ENCODE measurements at places on chromosomes 5 and 9.

GRCh38 chr5:154509784-154510555, 31.9 kb upstream of the HAND1 start:
- no peak for DNase-seq

- DNase-seq, result no peak
Observed at GRCh38 chr9:126699401-126699881, 85.7 kb downstream of the LMX1B start.

DNA sequence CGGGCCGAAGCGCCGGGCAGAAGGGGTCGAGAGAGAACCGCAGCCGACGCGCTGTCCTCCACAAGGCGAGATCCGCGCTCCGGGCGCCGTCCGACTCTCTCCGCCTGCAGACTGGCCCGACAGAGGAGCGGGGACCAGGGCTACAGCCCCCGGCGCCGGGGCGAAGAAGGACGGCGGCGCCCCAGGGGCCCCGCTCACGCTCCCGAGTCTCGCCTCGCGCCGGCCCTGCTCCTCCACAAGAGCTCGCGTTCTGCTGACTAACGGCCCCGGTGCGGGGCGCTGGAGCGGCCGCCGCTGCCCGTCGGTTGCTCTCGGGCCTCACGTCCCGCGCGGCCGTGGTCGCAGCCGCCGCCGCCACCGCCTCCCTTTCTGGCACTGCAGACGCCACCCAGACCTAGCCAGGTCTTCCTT, 338 bp downstream of the ABHD17B start:
- DNase-seq, result no peak

DNA sequence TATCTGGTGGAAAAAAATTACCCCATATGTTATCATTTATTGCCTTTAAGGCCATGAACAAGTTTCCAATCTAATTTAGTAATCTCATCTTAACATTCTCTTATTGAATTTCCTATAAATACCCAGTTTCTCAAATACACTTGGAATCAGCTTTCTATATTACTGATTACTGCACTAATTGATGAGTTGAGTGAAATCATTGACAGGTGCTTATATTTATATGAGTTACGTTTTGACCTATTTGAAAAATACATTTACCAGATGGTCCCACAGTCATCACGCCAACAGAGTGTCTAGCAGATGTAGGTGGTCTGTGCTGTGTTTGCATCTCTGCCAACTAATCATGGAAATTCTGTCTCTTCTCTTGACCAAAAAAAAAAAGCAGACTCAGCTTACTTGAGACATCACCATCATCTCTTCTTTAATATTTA, 307.3 kb upstream of the NREP start:
- no peak for DNase-seq

GRCh38 chr5:34941936-34942335, 12.6 kb downstream of the DNAJC21 start:
- no peak for DNase-seq

DNA sequence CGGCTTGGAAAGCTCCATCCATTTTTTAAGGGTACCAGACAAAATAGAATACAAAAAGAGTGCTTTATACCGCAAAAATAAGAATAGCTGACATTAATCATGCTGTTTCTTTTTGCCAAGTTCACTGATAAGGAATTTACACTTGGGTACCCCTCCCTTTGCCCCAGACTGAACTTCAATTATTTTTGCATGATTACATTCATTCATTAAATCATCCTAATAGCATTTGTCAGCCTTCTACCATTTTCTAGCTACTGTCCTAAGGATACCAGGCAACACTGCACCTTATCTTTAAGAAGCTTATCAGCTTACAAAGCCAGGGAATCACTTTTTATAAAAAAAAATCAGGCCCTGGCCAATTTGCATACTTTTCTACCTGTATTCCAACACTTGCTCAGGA, 48.4 kb downstream of the YIPF5 start:
- DNase-seq, result no peak

DNA sequence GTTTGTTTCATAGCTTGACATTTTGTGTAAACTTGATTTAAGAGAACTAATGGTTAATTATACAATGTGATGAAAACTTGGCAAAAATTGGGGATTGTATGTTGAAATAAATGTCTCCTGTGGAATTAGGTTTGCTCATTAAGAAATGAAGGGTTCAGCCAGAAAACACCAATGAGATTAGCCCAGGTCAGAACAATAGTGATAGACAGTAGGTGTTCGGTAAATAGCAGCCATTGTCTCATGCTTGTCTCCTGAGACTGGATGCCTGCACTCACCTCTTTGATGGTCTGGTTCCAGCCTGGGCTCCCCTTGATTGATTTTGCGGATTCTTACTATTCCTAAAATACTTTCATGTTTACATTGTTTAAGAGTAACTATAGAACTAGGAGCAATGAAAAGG, 135.5 kb downstream of the FBN2 start:
- no peak for DNase-seq

DNA sequence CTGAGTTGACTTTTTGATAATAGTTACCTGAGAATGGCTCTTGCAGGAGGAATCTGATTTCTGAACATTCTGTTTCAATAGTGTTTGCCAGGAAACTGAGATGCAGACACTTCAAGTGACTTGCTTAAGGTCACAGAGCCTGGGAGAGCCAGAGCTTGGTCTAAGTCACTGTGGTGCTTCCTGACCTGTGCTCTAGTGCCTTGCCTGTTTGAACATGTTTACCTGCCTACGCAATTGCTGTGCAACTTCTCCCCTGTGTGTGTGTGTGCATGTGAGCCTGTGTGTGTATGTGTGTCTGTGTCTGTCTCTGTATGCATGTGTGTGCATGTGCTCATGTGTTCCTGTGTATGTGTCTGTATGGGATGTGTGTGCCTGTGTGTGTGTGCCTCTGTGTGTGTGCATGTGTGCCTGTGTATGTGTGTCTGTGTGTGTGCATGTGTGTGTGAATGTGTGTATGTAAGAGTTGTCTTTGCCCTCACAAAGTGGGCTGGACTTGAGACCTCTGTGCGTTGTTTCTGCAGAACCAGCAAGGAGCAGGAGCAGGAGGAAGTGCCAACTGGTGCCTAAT, 185.8 kb downstream of the GADD45G start:
- no peak for DNase-seq

DNA sequence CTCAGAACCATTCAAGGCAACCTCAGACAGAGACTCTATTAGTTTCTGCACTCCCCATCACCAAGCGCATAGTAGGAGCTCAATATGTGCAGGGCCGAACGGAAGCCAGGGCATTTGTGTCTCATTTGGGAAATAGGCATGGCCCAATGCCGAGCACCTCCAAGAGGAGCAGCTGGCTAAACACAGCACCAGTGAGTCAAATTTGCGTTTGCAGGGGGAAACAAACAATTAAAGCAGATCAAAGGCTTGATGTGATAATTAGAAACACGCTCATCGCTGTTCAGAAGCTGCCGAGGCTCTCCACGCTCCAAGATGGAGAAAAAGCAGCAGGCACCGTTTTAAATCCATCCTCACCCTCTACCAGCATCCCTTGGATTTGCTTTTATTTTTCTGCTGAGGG, 225.3 kb downstream of the AGTPBP1 start:
- DNase-seq, result no peak

GRCh38 chr5:135985951-135986350, 31.2 kb upstream of the LECT2 start:
- no peak for DNase-seq

DNA sequence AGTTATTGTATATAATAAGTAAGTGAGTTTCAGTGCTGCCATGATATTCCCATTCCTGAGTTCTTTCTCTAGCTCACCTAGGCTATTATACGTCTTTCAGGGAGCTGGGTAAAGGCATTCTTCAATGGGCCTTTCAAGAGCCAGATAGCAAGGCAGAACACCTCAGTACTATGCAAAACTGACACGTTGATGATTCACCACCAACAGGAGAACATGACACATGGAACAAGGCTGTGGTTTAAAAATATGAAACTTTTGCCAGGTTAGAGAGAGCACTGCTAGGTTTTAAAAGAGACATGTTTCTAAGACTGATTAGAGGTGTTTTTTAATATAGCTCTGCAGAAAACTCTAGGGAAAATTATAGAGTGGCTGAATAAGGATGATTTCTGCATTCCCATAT, 95.9 kb downstream of the UGCG start:
- no peak for DNase-seq

GRCh38 chr5:37844009-37844408, 4.2 kb upstream of the GDNF start:
- DNase-seq, result no peak

DNA sequence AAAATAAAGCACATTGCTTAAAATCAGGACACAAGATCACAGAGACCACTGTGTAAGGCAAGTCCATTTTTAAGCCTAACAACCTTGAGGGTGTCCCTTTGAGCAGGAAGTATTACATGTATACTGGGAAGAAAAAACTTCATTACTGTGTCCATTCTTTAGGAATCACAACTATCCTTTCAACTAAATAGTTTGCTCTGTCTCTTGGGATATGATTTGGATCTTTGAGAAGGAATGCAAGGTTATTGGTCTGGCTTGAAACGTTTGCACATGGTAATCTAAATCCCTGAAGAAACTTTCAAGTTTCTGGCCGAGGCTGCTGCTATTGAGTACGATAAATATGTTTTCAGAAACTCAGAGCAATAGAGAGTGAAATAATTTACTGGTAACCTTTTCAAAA, 923.0 kb upstream of the SEMA6A start:
- no peak for DNase-seq

GRCh38 chr5:122697191-122697590, 77.7 kb upstream of the SNX2 start:
- DNase-seq, result no peak

DNA sequence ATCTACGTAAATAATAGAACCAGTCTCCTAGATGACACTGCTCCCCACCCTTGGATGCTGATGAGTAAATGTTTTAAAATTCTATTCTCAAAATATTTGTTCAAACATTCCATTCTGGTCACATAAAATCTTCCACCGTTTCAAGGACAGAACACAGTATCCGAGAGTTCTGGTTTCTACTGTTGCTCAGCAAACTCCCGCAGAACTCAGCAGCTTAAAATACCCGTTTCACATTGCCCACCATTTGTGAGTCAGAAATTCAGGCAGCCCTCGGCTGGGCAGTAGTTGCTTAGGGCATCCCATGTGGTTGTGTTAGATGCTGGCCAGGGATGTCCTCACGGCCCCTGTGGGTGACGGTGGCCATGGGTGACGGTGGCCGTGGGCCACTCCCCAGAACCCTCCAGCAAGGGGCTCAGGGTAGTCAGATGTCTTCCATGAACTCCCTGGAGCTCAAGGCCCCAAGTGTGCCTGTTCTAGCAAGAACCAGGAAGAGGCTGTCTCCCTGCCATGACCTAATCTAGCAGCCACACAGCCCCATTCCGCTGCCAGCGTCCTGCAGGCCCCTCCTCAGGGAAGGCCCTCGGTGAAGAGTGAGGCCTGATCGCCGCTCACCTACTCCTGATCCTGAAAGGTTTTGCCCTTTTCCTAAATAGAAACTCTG, 17.4 kb downstream of the MGAT1 start:
- DNase-seq, result no peak

DNA sequence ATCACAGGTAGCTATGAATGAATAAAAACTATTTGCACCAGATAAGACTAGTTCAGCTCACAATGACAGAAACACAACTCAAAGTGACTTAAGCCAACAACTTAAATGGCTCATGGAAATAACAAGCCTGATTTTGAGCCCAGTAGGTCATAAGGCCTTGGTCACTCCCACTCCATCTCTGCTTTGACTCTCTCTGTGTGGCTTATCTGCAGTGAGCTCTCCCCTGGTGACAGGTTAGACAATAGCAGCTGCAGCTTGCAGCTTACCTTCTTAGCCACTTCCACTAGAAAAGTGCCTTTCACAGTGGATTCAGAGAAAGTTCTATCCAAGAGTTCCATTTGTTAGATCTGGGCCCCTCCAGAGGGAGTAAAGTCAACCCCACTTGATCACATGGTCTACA, 315.7 kb downstream of the RAB3C start:
- DNase-seq, result no peak

DNA sequence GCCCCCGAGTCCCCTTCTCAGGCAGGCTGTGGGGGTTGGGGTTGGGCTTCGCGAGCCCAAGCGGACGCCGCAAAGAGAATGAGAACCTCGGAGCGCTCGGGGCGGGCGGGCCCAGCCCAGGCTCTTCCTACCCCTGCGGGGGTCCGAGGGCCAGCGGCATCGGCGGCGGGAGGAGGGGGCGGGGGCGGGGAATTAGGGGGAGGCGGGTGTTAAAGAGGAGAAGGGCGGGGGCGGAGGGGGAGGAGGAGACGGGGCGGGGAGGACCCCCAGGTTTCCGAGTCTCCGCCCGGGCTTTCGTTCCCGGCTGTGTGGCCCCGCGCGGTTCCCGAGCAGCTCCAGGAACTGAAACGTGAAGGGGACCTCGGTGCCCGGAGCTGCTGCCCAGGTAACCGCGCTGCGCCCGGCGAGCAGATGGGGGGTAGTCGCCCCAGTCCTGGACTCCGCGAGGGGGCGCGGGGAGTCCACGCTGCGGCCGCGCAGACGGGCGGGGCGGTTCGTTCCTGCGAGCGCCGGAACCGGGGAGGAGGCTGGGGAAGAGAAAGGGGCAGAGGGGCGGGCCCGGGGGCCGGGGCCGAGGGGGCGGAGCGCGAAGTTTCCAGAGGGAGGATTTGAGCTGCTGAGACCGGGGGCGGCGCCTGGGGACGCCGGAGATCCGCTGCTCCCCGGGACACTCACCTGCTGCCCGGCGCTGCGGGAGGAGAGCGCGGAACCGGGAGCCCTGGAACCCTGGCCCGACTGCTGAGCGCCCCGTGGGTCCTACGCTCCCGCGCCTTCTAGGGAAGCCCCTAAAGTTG, 38.4 kb upstream of the PLEKHG4B start:
- DNase-seq, result no peak

DNA sequence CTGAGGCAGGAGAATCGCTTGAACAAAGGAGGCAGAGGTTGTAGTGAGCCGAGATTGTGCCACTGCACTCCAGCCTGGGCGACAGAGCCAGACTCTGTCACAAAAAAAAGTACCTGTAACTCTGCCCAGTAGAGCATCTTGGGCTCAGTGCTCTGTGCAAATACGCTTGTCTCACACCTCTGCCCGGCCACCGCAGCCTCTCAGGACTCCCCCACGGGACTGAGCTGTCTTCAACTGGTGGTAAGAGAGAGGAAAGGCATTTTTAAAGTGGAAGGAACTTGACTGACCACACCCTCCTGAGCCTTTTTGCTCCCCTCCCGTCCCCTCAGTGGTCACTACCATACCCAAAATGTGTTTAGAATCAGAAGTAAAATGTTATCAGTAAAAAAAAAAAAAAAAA, 174.3 kb upstream of the PIK3R1 start:
- peak; percentile 40 for DNase-seq

DNA sequence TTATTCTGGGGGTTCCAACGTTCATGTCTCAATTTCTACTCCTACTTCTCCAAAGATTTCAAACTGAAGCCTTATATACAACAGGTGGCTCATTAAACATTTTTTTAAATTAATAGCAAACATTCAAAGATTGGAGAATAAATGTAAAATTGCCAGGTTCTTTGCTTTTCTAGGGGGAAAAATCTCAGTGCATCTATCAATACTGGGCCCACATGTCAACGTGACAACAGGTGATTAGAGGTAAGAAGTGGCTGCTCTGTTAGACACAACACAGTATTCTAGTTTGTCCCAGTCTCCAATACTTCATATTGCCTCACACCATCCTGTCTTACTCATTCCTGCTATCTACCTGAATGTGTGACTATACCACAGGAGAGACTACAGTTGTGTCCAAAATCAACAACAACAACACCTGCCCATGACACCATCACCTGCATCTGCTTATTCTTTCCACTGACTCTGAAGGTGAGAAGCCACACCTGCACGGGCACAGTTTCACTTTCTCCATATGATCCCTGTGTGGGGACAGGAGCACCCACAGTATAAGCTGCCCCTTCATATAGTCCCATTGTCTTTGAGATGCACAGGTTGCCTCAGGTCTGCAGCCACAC, 110.2 kb downstream of the LHFPL2 start:
- DNase-seq, result no peak

All from immature natural killer cell (primary cell).